ENCODE measurements at places on chromosomes 4 and X.

DNA sequence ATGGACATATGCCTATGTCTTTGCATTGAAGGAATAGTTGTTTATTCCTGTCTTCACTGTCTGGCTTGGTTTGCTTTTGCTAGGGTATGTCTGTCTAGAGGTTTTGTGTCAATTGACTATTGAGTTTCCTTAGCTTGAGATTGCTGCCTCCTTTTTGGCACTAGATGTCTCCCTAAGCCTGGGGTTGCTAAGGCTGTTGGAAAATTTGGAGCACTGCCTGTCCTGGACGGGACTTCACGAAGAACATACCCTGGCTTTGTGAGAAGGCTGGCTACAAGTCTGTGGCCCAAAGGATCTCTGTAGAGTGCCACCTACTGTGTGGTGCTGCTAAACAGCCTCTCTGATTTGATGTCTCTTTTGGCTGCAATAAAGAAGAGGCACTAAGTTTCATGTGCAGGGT lies 183.8 kb upstream of the NUDT10 start:
- no peak for DNase-seq

- DNase-seq = no peak
These were observed 41.6 kb upstream of the TLR3 start for GRCh38 chr4:186027405-186027804.

DNA sequence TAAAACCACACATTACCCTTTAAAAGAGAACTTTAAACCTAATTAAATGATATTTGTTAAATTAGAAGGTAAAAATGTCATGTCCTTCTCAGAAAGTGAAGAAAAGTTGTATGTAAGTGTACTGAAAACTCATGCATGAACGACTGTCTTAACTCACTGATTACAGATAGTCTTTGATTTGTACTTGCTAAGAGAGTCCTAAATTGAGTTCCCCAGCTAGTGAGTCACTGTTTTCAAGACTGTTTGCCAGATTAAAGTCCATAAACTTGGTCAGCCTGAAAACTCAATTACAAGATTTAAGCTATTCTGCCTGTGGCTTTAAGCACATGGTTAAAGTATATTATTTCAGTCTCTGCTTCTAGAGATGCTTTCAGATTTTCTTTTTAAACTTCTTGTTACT lies 124.9 kb upstream of the ZCCHC13 start:
- no peak for DNase-seq

DNA sequence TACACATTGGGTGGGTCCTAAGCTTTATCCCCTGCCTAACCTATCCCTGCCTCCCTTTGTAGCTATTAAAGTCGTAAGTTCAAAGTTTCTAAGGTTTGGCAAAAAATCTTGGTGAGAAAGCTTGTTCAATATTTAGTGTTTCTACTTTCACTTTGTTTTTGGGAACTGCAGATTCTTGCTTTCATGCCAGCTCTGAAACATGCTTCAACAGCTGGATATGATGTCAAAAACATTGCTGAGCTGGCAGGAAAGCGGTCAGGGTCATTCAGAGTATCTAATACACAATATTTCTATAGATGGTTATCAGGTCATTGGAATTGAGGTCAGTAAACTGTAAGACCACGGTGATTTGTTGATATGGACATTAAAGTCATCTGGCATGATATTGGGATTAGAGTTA lies 19.7 kb downstream of the CENPI start:
- DNase-seq = no peak

DNA sequence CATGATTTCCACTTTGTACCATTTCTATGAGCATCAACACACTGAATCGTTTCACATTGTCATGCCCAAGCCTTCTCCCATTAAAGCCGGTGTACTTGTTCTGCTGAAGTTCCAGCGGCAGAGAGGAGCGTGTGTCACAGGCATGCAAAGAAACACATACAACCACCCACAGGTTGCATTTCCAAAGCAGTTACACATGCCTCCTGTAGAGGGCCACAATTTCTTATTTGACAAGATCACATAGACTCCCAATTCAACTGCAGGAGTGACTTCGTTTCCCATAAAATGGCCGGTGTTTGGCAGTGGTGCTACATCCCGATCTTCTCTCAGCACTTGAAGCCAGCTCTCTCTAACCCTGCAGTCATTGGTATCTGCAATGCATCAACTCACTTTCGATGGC lies 992.6 kb downstream of the NLGN4X start:
- DNase-seq = peak; percentile 8

- DNase-seq = peak; percentile 81
These were observed at the start of gene NDST3 for GRCh38 chr4:118034053-118034785. Gene NDST3, plus strand, starts transcription at chr4:118034486. Its CDS starts 19,425 bp downstream, at chr4:118053911.

GRCh38 chr4:183934761-183935160 lies 29.7 kb downstream of the STOX2 start:
- DNase-seq = no peak

GRCh38 chr4:105520819-105521790 lies 31.3 kb upstream of the ARHGEF38 start:
- DNase-seq = peak; percentile 69

DNA sequence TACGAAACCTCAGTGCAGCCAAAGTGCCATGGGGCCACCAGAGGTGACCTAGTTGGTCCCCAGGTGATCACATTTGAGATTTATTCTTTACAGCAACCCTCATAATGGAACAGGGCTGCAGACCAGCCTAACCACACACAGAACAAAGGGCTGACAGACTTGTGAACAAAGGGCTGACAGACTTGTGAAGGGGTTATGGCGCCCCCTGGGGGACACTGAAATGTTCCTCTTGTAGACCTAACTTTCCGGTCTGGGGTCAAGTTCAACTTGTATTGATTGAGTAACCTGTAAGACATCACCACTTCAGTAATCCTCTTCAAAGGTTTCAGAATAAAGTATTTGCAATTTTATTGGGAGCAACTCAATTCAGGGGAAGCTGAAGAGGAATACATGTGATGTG lies 175.9 kb upstream of the RPS6KA3 start:
- DNase-seq = peak; percentile 32

DNA sequence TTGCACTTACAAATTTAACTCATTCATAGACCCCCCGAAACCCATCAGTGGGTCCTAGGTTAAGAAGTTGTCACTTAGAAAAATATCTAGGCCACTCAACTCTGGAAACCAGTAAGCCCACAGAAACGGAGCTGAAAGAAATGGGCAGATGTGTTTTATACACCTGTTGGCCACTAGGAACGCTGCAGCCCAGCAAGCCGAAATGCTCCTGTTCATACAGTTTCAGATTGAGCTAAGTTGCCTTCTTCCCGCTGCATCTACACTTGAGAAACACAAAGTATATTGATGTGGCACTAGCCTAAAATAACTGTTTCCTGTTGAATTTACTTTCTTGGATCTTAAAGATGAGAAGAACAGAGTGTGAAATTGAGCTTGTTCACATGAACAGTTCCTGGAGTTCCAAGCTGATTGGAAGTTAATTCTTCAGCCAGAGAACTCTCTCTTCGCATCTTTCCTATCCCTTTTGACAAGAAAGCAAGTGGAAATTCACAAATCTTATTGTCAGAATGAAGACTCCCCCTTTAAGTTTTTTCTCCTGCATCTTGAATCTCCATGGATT lies 174.1 kb downstream of the RBMX2 start:
- peak; percentile 55 for DNase-seq

DNA sequence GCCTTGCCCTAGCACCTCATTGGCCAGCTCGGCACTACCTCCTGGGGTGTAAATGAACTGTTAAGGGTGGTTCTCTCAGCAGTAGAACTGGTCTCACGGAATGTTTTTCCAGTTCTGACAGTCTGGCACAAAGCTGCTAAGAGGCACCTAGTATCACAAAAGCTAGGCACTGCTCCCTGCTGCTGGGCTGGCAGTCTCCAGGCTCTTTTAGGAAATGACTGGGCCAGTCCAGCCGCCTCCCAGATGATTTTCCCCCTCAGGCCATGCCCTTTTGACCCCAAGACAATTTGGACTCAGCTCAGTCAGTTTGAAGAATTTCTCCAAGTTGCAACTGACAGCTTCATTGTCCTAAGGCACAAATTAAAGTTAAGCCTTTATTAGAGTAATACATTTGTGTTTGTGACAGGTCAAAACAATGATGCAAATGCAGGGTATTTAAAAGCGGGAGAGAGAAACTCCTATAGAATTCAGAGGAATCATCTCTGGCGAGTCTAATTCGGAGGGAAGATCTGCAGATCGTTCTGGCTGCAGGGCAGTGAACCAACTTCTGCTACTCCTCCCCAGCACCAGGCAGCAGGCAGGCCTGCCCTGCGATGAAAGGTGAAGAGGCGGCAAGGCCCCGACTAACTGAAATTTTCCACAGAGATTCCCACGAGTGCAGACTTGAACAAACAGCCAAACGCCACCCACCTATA lies 7.9 kb downstream of the FRMD7 start:
- no peak for DNase-seq

- DNase-seq = no peak
These were observed 28.0 kb upstream of the ZNF280C start for GRCh38 chrX:130296743-130297142.

DNA sequence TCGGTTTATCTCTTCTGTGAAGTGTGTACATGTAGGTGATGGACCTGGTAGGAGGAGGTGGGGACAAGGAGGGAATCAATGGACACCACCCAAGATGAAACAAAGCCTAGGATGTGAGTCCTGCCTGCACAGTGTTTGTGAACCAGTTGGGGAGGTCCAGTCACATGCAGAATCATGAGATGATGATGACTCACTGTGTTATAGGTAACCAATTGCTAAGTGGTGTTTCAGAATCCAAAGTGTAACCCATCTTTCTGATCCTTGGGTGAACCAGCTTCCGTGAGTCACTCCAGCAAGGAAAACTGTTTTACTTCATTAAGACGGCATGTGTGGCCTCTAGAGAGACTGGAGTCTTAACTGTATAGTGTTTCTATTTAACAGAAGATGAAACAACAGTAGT lies 57.9 kb upstream of the HPF1 start:
- DNase-seq = no peak

DNA sequence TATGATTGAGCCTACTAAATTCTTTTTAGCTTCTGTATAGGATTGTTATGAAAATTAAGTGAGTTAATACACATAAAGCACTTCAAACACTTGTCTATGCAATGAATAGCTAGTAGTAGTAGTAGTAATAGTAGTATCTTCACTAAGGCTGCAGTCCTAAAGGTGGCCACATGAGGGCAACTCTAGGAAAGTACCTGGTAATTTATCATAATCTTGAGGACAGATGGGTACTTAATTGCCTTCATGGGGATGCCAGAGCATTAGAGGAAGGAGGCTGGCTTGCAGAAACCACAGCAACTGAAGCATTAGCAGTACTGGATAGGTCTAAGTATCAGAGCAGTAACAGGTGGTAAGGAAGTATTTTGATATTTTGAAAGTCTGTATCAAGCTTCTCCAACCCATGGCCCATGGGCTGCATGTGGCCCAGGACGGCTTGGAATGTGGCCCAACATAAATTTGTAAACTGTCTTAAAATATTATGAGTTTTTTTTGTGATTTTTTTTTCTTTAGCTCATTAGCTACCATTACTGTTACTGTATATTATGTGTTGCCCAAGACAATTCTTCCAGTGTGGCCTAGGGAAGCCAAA lies 17.3 kb downstream of the NIPAL1 start:
- peak; percentile 40 for DNase-seq

DNA sequence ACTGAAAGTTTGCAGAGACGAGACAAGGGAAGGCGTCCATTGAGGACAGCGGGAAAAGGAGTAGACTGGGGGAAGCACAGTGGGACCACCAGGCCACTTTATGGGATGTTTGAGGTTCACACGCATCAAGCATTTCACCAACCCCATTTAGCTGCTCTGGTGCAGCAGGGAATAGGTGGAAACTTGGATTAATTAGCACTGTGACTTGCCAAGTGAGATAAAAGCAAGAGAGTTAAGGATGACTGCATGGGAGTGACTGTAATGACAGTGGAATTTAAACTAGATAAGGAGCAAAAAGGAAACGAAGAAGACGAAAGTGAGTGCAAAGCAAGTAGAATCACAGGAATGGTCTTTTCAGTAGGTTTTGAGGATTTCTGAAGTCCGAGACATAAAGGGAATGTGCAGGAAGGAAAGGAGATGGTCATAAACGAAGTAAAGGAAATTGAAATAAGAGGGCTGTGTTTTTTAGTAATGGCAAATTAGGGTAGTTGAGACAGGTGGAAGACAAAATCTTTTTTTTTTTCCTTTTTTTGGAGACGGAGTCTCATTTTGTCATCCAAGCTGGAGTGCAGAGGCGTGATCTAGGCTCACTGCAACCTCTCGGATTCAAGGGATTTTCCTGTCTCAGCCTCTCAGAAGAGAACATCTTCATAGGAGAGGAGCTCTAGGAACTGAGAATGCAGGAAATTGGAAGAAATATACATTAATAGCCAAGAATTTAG lies 119.0 kb upstream of the MAP9 start:
- DNase-seq = no peak

DNA sequence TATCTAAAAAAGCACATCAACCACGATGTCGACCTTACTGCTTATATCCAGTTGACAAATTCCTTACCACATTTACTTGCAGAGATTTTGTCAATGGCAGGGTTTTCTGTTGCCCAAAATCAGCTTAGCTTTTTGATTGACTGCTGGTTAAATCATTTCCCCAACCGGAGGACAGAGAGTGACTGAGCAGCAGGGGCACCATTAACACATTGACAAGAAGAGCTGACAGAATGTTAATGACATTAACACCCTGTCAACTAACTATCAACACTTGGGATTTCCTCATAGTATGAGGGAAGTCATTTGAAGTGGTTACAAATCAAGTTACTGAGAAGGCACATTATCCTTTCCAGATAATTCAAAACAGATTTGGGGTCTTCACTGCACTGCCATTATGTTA lies 368.4 kb downstream of the RPA4 start:
- no peak for DNase-seq

GRCh38 chrX:154056770-154057241 lies 37.1 kb upstream of the IRAK1 start:
- no peak for DNase-seq

GRCh38 chr4:26418107-26418506 lies 72.2 kb downstream of the CCKAR start:
- DNase-seq = no peak

- no peak for DNase-seq
These were observed 240.5 kb downstream of the STIM2 start for GRCh38 chr4:27101126-27101525.

DNA sequence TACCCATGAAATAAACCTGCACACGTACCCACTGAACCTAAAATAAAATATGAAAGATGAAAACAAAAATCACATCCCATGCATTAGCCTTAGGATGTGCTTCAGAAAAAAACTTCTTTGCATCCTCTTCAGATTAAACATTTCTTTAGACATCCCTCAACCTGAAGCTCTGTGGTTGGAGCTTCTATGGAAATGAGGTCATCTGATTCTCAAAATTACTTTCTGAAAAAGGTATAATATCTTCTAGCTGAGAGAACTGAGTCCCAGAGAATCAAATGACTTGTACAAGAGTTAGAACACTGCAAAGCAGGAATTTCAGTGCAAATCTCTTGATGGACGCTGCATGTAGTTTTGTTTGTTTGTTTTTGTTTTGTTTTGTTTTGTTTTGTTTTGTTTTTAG lies 19.1 kb upstream of the ANTXR2 start:
- no peak for DNase-seq

- no peak for DNase-seq
These were observed 17.4 kb downstream of the VEGFC start for GRCh38 chr4:176775338-176775737.

DNA sequence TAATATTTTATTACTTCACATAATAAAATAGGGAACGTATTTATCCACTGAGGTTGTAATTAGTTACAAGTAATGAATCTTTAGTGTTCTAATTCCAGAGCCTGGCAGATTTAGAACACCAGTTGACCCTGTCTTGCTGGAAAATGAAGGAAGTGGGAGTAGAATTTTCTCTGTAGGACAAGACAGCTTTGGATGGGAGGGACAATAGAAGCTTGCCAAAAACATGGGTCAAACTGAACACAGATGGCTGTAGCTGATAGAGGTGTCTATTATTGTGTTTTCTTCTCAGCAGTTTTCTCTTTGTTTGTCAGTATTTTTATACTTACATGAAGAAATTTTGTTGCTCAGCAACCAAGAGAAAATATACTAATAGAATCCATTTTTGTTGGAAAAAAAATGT lies 20.2 kb downstream of the FAT4 start:
- DNase-seq = no peak

All from SK-N-SH (cell line).